Fibroblast of the conjunctiva (primary cell): ENCODE measurements at places on chromosomes 12 and 14.

DNA sequence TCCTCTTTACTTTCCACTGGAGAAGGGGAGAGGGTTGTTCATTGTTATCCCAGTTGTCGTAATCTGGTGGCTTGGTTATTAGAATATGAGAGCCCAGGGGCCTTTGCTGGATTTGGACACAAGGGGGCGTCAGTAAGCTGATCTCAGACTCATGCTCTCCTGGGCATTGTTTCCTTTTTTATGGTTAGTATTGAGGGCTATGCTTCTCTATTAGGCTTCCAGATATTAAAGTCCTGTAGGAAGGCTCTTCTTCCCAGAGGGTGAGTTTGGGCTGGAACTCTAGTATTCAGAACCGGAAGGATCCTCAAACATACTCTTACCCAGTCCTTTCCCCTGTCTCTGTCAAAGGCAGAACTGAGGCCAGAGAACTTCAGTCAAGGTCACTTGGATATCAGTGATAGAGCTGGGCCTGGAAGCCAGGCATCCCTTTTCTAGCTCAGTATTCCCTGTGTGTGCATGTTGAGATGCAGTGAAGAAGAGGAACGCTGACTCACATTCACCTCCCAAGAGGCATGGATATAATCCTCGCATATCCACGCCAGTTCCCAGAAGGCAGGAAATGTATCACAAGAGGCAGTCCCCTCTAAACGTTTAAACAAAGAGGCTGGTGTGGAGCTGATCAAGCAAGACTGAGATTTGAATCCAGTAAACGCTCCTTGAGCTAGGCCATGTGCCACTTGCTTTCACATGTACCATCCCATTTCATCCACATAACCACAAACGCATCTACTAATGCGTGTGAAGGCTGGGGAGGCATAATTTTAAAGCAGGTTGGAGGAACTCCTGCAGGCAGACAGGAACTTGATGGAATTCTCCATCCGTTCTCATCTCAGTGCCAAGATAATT is 41.6 kb downstream of the UBE3B start:
- peak; percentile 24 for DNase-seq

GRCh38 chr14:92135269-92135668 is 13.5 kb downstream of the CPSF2 start:
- peak; percentile 48 for DNase-seq

DNA sequence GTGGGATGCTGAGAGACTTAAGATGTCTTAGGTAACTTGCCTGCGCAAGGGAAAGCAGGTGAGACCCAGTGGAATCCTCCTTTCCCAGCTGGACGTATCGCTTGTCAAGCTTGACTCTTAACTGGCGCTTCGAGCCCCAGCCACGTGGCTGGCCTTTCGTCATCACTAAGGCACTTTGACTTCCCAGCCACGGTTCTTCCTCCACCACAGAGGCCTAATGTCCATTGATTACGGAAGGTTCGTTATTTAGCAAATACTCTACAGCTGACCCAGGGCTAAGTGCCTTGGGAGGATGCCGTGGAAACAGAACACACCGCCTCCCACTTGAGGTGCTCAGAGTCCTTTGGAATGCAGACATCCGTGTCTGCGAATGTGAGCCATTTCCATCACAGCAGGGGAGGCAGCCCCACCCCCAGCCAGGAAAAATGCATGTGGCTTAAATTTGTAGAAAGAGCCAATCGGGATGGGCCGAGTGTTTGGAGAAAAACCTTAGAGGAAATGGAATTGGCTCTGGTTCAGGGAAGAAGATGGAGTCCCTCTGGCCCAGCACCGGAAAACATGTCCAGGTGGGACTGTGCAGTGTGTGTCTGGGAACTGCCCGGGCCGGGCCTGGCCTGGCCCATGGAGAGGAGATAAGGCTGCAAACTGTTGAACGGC is 115.7 kb downstream of the PLXNC1 start:
- DNase-seq: no peak

DNA sequence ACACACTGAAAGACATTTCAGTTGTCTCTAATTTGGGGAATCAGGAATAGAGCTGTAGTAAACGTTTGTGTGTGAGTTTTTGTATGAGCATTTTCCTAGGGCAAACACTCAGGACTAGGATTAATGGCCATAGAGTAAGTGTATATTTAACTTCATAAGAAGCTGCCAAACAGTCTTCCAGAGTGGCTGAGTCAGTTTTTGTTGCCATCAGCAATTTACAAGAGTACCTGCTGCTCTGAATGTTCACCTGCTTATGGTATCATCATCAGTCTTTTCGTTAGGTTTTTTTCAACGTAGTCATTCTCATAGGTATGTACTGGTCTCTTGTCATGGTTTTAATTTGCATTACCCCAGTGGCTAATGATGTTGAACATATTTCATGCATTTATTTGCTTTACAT is 30.6 kb upstream of the TRHDE start:
- no peak for DNase-seq

DNA sequence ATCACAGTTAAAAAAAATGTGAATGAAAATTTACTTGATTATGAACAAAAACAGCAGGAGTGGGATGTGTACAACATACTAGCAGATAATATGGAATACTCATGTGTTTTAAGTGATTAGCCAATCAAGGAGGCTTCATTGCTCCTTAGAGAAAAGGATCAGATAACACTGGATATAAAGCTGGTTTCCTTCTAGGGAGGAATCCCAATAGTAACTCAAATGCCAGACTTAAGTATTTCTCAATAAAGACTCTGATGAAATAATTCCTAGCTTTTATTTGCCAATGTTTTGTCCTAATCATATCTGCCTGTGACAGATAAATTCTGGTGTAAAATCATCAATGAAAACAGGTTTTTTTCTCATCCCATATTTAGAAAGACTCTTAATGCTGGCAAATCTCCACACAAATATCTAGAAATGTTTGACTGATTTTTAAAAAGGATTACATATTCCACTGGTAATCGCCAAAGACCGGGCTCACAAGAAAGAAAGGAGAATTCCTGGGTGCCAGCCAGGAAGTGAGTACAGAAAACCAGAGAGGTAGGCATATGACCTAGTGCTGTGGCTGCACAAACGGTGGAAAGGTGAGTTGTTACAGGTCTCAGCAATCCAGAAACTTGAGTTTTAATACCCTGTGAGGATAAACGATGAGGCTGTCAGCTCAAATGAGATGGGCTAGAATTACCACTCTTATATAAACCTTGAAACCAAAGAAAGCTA is 108.6 kb upstream of the TTC7B start:
- no peak for DNase-seq

- no peak for DNase-seq
Observed at GRCh38 chr12:14946861-14947260, 8.5 kb upstream of the ERP27 start.

GRCh38 chr14:63457498-63457897 is 85.7 kb downstream of the PPP2R5E start:
- no peak for DNase-seq

- no peak for DNase-seq
Observed at GRCh38 chr12:87660987-87661774, 368.0 kb downstream of the C12orf50 start.
